Lung microvascular endothelial cell (primary cell): ENCODE measurements at places on chromosomes 2 and 18. TPM values are rescaled to one million over a fixed set of nuclear protein-coding genes. Genes with fewer than 3 reads are reported as not detected.
A peak's percentile ranks its signal among the peaks of the same experiment; 100 is the strongest.

DNA sequence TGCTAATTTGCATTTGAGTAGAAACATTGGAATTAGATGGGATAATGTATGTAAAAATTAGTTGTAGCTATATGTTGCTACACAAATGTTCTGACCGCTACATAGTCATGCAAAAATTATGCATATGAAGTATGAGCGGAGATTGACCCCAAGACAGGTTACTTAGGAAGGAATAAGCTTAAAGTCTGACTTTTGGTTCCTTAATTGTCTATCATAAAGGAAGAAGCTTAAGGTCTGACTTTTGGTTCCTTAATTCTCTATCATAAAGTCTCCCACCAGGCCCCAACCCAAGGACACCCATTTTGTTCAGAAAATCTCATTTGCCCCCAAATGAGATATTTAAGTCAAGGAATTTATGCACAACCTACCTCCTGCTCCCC, 106.5 kb downstream of the EVA1A start:
- no peak for DNase-seq

GRCh38 chr18:8813611-8814010, 108.3 kb downstream of the MTCL1 start:
- no peak for DNase-seq

GRCh38 chr2:12313445-12314126, 403.1 kb upstream of the TRIB2 start:
- no peak for DNase-seq

DNA sequence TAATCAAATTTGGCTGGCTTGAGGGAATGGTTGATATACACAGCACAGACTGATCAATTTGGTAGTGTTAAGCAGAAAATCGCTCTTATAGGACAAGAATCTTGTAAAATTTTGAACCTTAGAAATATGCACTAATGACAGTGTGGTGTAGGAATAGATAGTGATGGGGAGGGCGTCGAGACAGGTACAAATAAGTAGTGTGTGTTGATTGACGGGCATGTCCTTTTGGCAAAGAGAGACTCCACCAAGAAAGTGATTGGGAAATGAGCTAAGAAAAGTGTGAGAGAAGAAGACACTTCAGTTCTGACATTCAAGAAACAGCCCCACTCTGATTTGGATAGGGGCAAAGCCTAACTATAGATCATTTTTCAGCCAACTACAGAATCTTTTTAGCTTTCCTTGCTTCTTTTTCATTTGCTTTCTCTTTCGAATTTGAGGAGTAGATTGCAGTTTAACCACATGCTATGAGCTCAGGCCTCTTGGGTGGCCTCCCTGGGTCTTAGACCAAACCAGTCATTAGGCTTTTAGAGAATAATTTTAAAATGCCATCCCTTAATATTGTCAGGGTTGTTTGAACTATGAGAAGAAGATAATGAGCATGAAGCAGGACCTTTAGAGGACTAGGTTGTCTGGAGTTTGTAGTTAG, 127.1 kb downstream of the CERS6 start:
- DNase-seq = no peak

DNA sequence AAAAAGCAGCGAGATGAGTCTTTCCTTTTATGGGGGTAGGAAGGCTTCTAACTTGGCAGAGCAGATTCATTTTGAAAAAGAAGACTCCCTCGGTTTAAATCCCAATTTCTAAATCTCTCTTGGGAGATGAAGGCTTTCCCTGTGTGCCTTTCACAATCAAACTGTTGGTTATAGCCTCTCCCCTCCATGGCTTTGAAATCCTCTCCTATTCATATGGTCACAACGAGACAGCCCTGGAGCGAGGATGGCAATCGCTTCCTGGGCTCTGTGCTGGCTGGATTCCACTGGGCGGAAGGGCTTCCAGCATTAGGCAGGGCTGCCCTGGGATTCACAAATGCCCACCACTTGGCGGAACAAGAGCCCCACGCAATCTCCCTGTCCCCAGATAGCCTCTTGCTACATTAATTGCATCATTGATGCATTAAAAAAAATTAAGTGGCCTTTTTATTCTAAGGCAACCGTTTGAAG, 1.6 kb downstream of the CAVIN2 start:
- peak; percentile 55 for DNase-seq

DNA sequence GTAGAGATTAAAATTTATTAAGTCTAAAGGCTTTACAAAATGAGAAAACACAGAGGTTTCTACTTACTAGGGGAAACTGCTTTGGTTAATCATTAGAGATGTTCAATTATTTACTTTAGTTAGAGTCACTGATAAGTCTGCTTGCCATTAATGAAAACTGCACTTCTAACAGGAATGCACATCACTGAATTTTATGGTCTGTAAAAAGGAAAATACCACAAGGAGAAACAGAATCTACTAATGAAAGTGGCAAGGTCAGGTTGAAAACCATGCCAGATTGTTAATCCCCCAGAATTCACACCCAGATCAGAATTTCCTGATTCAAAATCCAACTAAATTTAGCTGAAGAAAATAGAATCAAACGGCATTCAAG, 90.5 kb upstream of the GRB14 start:
- DNase-seq = no peak

- no peak for DNase-seq
Observed at GRCh38 chr18:10127729-10128128, 213.9 kb downstream of the VAPA start.

DNA sequence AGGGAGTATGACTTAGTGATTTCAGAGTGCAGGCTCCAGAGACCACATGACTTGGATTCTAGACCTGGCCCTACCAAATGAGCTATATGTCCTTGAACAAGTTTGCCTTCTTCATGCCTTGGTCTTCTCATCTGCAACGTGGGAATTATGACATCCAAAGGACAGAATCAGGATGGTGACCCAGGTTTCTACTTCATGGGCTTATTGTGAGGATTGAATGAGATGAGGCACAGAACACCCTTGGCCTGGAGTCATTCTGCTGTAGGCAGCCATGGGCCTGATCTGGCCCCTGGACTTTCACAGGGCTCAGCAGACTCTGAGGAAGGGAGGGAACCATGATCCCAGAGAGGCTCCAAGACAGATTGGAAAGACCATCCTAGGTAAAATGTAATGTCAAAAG, 85.6 kb upstream of the HAAO start:
- DNase-seq = no peak

- DNase-seq = peak; percentile 46
Observed at GRCh38 chr2:100321179-100321865, 979 bp downstream of the LONRF2 start.

DNA sequence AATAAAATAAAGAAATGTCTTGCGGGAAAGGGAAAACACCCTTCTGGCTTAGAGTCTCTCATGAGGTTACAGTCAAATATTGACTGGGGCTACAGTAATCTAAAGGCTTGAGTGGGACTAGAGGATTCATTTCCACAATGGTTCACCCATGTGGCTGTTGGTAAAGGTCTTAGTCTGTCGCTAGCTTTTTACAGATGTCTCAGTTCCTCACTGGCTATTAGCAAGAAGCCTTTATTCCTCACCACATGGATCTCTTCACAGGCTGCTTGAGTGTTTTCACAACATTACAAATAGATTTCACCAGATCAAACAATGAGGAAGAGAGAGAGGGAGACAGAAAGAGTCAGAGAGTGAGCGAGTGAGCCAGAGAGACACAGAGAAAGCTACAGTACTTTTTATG, 8.3 kb upstream of the ZC3H15 start:
- no peak for DNase-seq

- no peak for DNase-seq
Observed at GRCh38 chr2:212975333-212975732, 176.1 kb downstream of the IKZF2 start.

The REG3A gene
- not detected in 2 replicates for total RNA-seq

The TEX44 gene
- total RNA-seq = not detected in 2 replicates

The C2orf78 gene
- total RNA-seq = not detected in 2 replicates

The PIKFYVE gene
- total RNA-seq = 17.9 and 21.6 TPM in 2 replicates

The ALPI gene
- not detected in 2 replicates for total RNA-seq

The SCN1A gene
- total RNA-seq = not detected in 2 replicates
